HFFc6 (cell line): ENCODE measurements at places on chromosomes 5 and 9. TPM values are rescaled to one million over a fixed set of nuclear protein-coding genes. Genes with fewer than 3 reads are reported as not detected.
A peak's percentile ranks its signal among the peaks of the same experiment; 100 is the strongest.

Gene SLC24A2
- total RNA-seq, result 0.02 TPM in 1 of 3 replicates, not detected in the others

Gene PCDHGA8
- 0.71 to 0.97 TPM (median 0.92 TPM) in 3 replicates for total RNA-seq

Gene MEGF10
- total RNA-seq, result not detected in 3 replicates

Gene LOX
- 933 to 1,069 TPM (median 1,006 TPM) in 3 replicates for total RNA-seq

Gene PGM5
- 0.11 to 0.59 TPM (median 0.32 TPM) in 3 replicates for total RNA-seq

Gene SURF2
- 15.8 to 21.5 TPM (median 18.3 TPM) in 3 replicates for total RNA-seq

Gene ABO
- not detected in 3 replicates for total RNA-seq

Gene KIF4B
- 0.06 to 0.22 TPM (median 0.14 TPM) in 3 replicates for total RNA-seq

Gene MORN5
- total RNA-seq, result not detected in 2 replicates

Gene PLAC8L1
- total RNA-seq, result 0.42 TPM in 1 of 2 replicates, not detected in the other

Gene SLC36A2
- not detected in 3 replicates for total RNA-seq

Gene OR1Q1
- not detected in 3 replicates for total RNA-seq

Gene ITK
- not detected in 2 replicates for total RNA-seq

DNA sequence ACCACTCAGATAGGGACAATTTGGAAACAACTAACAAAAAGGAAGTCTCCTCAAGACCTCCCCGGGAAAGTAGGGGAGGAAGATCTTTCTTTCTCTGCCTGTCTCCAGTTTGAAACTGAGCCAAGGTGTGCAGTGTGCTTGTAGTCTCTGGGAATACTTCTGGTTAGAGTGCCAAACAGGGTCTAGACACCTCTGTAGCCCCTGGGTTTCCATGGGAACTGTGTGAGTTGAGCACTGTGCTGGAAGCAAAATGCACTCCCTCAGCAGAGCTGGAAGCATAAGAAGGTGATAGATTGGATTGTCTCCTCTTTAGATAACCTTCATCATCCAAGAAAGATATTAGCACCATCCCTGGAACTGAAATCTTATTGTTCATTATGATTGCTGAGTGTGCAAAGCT lies 129.2 kb upstream of the TNPO1 start:
- no peak for DNase-seq

GRCh38 chr5:177608243-177609075 lies 8.5 kb downstream of the B4GALT7 start:
- DNase-seq, result no peak

GRCh38 chr5:134000696-134001453 lies 3.9 kb downstream of the VDAC1 start:
- DNase-seq, result no peak

DNA sequence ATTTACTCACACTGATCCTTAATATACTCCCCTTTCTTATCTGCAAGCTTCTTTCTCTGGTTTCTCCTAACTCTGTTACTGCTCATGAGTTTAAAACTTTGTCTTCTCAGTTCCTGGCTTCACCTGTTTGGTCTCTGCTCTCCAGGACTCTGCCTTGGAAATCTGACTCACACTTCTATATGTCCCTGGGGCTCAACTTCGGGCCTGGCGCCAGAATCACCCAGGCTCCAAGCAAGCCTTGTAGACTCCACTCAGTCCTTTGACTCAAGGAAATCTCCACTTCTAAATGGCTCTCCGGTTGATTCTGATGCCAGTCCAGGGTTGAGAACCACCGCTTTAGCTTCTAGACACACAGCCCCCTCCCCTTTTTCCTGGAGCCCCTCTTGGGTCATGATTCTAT lies 57.8 kb downstream of the TMC1 start:
- DNase-seq, result peak; percentile 67

- no peak for DNase-seq
Observed at GRCh38 chr5:170614065-170614490, 110.3 kb downstream of the KCNIP1 start.

- DNase-seq, result no peak
Observed at GRCh38 chr9:136618580-136619547, 43.9 kb upstream of the EGFL7 start.

- no peak for DNase-seq
Observed at GRCh38 chr5:8493176-8493575, 624.2 kb downstream of the MTRR start.

GRCh38 chr5:145260670-145261069 lies 574.5 kb downstream of the PRELID2 start:
- DNase-seq, result no peak

DNA sequence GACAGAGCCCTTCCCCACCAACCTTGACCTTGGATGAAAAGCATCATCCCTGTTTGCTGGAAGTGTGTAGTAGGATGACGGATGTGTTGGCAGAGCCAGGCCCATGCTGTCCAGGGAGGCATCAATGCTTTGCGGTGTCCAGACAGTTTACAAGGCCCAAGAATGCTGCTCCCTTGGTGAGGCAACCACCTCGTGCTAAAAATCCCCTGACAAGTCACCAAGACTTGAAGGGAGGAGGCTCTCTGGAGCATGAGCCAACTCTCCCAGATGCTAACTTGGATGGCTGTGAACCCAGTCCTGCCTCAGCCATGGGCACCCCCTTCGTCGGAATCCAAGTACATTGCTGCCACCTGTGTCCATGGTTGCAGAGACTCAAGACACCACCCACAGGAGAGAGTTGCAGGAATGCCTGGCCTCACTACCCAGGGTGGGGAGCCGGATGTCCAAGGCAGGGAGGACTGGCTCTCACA lies 9.5 kb upstream of the NKD2 start:
- DNase-seq, result no peak

- no peak for DNase-seq
Observed at GRCh38 chr5:12277504-12278192, 373.4 kb upstream of the CTNND2 start.

DNA sequence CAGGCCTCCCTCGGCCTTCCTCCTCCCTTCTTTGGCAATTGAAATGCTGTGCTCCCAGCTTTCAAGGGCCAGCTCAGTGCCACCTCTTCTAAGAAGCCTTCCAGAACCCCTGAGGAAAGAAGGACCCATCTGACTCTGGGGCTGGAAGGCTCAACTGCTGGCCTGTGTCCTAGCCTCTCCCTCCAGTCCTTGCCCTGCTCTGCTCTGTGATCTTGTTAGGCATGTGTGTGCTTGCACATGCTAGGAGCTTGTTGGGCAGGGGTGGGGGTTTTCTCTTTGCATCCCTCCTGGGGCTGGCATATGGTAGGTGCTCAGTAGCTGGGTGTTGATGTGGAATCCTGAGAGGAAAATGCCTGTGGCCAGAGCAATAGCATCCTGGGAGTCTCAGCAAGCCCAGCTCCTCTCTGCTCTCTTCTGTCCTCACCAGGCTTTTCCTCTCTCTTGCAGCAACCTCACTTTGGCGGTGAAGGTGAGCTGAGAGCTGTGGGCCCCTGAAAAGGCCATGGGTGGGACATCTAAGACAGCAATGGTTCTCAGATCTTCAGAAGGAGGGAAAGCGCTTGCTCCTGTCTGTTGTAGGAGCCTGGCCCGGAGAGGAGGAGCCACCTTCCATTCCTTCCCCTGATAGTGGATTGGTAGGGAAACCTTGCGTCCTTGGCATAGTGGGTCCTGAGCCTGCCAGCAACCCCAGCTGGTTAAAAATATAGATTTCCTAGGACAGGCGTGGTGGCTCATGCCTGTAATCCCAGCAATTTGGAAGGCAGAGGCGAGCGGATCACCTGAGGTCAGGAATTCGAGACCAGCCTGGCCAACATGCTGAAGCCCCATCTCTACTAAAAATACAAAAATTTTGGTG lies 9.9 kb downstream of the DOLK start:
- DNase-seq, result no peak

DNA sequence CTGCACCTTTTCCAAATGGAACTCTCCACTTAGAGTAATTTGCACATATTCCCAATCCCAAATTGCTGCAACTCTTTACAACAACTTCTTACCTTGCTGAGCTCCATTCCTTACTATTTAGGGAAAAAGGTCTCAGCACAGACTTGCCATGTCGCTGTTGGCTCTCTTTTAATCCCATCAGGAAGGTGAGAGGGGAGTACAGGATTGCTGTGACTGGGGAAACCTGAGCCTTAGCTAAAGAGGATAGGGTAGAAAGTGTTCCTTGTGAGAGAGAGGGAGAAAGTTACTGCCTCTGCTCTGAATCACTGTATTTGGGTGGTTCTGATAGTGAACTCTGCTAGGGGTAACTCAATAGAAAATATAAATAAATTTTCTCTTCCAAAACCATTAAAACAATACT lies 43.7 kb upstream of the GABRA1 start:
- DNase-seq, result no peak

- peak; percentile 35 for DNase-seq
Observed at GRCh38 chr5:180470966-180471582, 23.1 kb upstream of the CNOT6 start.

- DNase-seq, result no peak
Observed at GRCh38 chr9:89929673-89930480, 325.1 kb downstream of the GADD45G start.

- DNase-seq, result no peak
Observed at GRCh38 chr5:132860742-132861141, 5.5 kb downstream of the GDF9 start.

- no peak for DNase-seq
Observed at GRCh38 chr5:129069292-129069691, 25.3 kb upstream of the ISOC1 start.

GRCh38 chr5:144915452-144915851 lies 744.8 kb downstream of the KCTD16 start:
- DNase-seq, result no peak

DNA sequence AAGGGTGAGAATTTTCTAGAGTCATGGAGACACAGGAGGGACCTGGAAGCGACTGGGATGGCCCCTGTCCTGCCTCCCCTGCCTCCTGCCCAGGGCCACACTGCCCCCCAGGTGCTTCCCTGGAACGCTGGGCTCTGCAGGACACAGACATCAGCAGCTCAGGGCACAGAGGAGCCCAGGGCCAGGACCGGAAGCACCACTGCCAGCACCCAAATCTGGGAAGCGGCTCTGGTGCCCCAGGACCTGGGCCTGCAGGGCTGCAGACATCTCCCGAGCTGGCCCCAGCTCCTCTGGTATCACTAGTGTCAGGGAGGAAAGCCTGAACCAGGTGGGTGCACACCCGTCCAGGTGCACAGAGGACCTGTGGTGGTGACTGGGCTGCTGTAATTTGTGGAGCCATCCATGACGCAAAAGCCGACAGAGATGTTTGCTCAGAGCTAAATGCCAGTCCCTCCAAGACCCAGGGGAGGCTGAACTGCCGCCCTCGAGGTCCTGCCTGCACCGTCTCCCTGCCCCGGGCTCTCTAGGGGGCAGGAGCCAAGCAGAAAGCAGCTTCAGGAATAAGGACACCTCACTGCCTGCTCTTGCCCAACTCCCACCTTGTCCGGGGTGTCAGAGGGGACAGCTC lies 46.0 kb upstream of the SIMC1 start:
- DNase-seq, result no peak

GRCh38 chr5:5615569-5615968 lies 193.1 kb downstream of the ICE1 start:
- DNase-seq, result no peak

GRCh38 chr9:121598167-121598964 lies 53.1 kb upstream of the DAB2IP start:
- peak; percentile 91 for DNase-seq

- DNase-seq, result no peak
Observed at GRCh38 chr5:90014420-90014819, 395.1 kb downstream of the CETN3 start.
